ENCODE measurements at places on chromosomes 5 and 9.

GRCh38 chr5:114419067-114419388, 57.2 kb downstream of the KCNN2 start:
- DNase-seq: no peak

DNA sequence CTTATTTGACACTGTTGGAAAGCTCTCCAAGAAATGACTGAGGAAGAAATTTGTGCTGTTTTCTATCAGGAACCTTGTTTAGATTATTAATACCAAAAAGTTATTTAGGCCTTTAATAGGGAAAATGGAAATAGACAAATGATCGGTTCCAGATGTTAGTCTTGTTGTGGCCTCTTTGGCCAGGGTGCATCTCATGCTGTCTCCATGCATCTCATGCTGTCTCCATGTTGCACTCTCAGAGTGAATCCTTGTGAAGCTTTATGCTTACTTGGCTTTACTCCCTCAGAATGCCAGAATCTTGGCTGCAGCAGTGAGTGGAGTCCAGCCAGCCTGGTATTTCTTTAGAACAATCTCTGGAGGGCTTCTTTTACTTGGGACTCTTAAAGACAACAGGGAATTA, 185.5 kb downstream of the ARHGAP26 start:
- no peak for DNase-seq

DNA sequence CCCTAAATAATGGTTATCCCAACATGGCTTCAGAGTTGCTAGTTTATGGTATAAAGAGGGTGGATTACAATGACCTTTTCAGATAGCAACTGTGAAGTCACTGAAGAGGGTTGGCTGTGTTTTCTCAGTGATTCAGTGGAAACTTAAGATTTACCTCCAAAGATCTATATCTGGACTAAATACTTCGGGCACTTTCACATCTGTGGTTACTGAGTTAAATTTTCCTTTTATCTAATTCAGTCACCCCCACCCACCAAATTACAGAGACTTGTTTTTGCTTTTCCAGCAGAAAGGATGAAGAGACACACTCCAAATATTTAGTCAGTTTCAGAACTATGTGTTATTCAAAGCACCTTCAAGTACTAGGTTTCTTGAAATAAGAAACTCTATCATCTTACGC, 573.2 kb downstream of the CCDC171 start:
- DNase-seq: peak; percentile 16

DNA sequence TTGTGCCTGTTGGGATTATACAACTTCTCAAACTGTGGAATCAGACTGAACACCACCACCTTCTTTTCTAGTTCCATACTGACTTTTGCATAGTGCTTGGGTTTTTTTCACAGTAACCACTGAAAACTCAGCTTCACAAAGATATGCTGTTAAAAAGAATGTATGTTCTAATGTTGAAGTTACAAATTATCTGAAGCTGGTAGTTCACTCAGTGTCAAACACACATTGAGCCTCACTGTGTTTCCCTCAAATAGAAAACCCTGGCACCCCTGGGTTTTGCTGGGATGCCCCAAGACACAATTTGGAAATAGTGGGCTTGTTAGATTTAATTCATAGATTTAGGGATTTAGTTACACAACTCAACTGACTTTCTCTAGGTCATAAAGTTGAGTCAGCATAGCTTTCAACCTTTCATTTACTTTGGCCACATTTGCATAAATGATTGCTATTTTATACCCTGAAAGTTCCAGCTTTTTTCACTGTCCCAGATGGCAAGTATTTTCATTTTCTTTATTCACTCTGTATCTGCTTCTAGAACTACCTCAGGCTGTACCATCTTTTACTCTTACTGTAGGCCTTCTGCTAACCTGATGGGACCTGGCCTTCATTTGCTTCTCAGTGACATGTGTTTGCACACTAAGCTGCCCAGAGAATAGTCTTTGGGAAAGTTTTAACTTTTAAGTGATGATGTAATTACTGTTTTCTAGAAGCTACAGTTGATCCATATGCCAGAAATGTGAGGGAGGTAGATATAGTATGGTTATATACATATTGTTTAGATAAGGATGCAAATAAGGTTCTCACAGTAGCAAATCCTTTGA, 115.1 kb downstream of the CDC42SE2 start:
- DNase-seq: no peak

GRCh38 chr5:7471710-7472109, 75.8 kb downstream of the ADCY2 start:
- DNase-seq: no peak

GRCh38 chr9:82354279-82354659, 365.7 kb downstream of the SPATA31D1 start:
- peak; percentile 77 for DNase-seq

DNA sequence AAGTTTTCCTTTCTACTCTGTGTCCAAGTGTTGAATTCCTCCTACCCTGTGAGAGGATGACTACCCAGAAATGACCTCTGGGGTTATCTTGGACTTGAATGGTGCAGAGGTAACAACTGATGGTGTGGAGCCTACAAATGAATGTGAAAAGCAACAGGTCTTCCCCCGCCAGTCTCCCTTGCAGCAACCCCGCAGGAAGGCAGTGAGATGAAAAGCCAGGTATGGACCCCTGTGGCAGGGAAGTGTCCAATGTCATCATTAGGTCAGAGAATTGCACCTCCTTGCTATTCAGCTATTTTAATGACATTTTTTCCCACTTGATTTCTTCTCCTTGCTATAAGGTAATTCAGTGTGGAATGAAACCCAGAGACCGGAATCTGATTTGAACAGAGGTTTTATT, 58.5 kb downstream of the MAT2B start:
- no peak for DNase-seq

DNA sequence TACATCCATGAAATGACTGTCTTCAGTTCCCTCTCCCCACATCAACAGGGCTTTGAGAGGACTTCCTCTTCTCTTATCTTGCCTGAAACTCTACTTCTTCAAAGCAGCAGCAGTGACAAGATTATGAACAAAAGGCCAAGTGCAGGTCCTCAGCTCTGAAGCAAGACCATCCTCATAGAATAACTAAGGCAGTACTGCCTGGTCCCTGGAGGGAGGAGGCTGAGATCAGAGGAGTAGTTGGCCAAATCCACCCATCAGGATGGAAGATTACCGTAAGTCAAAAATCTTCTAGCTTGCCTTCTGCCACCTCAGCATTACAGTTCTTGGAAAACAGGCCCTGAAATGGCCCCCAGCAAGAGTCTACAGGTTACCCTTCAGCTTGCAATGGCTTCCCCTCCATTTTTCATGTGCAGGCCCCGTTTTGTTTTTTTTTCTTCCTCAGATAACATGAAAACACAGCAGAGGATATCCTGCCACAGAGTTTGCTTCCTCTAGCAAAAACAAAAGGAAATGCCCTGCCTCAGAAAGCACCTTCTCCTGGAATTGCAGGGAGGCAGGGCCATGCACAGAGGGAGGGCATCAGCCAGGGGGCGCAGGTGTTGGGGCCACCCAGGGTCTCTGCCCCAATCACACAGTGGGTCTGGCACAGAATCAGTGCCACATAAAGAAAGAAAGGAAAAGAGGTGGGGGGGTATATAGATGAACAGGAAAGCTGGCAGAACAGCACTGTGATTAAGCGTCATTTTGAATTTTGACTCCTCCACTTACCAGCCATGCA, 40.0 kb downstream of the KLHL3 start:
- DNase-seq: no peak

- no peak for DNase-seq
Measured at GRCh38 chr5:102241809-102242421, 54.2 kb downstream of the SLCO4C1 start.

DNA sequence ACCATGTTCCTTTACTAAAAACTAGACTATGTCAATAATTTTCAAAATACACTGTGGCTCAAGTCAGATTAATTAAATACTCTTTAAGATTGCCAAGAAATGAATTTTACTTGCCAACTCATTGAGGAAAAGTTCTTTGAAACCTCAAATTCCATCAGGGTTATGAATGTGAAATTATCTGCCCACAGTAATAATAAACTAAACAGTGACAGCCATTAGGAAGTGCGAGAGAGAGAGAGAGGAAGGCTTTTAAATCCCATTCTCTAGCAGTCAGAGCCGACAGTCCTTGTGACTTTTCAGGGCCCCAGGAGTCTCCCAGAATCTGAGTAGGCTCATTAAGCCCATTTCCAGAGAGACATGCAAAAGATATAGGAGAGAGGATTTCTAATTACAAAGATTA, 236.1 kb downstream of the MARCHF11 start:
- DNase-seq: no peak

GRCh38 chr9:105969636-105970035, 275.3 kb downstream of the TMEM38B start:
- DNase-seq: no peak

DNA sequence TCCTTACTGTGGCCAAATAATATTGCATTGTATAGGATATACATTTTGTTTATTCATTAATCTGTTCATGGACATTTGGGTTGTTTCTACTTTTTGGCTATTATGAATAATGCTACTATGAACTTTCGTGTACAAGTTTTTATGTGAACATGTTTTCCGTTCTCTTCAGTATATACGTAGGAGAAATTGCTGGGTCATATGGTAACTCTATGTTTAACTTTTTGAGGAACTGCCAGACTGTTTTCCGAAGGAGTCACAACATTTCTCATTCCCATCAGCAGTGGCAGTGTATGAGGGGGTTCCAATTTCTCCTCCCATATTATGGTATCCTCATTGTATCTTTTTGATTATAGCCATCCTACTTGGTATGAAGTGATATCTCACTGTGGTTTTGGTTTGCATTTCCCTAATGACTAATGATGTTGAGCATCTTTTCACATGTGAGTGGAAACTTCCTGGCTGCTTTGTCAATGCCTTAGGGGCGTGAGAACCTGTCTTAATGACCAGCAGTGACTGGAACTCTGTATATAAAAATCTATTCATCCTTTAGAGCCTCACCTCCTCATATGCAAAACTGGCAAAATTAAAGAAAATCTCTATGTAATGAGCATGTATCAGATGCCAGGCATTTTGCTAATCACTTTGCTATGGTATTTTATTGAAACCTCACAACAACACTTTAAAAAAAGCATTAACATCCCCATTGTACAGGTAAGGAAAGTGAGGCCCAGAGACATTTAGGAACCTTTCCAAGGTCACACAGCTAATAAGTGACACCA, 47.8 kb upstream of the TGFBR1 start:
- DNase-seq: no peak

DNA sequence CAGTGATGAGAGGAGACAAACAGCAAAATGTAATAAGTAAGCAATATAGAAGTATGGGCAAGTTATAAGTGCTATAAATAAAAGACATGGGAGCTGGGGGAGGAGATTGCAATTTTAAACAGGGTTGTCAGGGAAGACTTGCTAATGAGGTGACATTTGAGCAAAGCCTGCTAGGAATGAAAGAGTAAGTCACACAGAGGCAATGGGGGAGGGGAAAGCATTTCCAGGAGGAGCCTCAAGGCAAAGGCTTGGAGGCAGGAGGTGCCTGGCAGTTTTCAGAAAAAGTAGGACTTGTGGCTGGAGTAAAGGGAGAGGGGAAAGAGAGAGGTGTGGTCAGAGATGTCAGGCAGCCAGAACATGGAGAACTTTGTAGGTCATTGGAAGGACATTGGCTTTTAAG, 124.4 kb upstream of the NMUR2 start:
- DNase-seq: no peak

DNA sequence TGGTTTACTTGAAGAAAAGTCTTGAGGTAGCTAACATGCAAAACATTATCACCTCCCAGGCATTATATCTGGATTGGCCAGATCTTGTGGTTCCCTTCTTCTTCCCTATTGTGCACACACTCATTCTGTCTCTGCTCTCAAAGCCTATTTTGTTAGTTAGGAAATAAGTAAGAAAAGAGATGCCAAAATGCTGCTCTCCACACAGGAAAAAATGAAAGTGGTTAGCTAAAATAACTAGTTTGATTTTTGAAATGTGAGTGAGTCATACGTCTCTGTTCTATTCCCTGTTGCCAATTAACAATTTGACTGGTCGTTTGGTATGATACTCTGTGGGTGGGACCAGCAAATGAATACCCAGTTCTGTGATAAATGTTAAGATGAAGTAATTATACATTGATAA, 28.1 kb downstream of the LMNB1 start:
- DNase-seq: peak; percentile 45

DNA sequence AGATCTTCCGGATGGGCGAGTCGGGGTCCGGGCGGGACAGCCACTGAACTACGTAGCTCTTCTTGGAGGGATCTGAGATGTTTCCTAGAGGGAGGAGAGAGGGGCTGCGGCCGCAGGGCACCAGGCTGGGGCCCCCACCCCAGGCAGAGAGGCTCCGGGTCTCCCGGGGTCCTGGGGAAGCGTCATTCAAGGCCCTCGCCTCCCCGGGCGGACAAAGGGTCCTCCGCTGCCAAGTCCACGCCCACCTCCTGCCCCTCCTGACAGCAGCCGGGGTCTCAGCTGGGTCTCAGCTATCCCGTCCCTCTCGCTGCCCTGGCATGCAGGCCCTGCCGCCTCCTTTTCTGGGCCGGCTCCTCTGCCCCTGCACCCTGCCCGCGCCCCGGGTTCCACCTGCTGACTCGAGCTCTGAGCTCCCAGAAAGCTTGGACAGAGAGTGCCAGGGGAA, 61.5 kb downstream of the ZNF354C start:
- DNase-seq: no peak

DNA sequence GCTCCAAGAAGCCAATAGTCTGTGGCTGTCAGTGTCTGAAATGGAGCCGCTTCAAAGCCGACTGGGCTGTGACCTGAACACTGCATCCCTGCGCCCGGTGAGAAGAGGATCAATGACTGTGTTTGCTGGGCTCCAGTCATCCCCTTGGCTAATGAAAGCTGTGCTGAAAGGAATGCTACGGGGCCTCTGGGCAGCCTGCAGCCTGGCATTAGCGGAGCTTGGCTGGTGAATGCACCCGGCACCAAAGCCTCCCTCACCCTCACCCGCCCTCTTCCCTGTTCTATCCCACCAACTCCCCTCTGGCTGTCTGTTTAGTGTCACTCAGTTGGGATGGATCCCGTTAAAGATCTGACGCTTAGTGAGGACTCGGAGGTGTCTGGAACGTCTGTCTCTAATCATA, 355.3 kb downstream of the BNC2 start:
- DNase-seq: no peak

DNA sequence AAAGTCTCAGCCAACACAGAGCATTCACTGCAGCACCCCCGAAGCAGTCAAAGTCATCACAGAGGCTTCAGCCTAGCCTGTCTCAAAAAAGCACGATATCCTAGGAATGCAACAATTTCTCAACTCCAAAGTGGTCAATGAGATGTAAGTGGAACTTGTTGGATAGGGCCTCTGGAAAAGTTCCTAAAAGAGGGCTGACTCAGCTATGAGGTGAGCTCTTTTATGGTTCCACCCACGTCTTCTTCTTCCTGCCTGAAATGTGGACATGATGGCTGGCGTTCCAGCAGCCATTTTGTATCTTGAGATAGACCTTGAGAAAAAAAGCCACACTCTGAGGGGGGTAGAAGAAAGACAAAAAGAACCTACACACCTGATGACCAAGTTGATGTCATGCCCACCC, 32.5 kb upstream of the TRIO start:
- no peak for DNase-seq

- no peak for DNase-seq
Measured at GRCh38 chr5:102858808-102859207, 103.7 kb downstream of the PAM start.

GRCh38 chr9:92482329-92482728, at the start of gene ASPN:
Gene ASPN, minus strand, starts transcription at chr9:92482506.
- DNase-seq: no peak

GRCh38 chr9:24439456-24439855, 106.2 kb downstream of the IZUMO3 start:
- no peak for DNase-seq

- DNase-seq: no peak
Measured at GRCh38 chr9:135310134-135310533, 169.4 kb upstream of the PPP1R26 start.

Data from amniotic stem cell (primary cell).